Transverse colon (tissue), 4 donors: ENCODE measurements at places on chromosomes 12 and 14. TPM values are rescaled to one million over a fixed set of nuclear protein-coding genes. Genes with fewer than 3 reads are reported as not detected.

The PRIMA1 gene
- total RNA-seq, result 8.2 TPM

GRCh38 chr12:132537836-132538662 is 48.1 kb downstream of the FBRSL1 start:
- DNase-seq, result no peak

GRCh38 chr14:92973261-92973797 is 50.4 kb downstream of the CHGA start:
- DNase-seq, result peak; percentile 81

GRCh38 chr14:56787530-56787929 is 22.7 kb downstream of the OTX2 start:
- no peak for DNase-seq

- DNase-seq, result no peak
These were observed 50.5 kb upstream of the FBRSL1 start for GRCh38 chr12:132439333-132439904.

The REM2 gene
- not detected for total RNA-seq
